ENCODE measurements at places on chromosomes 16 and 17.

DNA sequence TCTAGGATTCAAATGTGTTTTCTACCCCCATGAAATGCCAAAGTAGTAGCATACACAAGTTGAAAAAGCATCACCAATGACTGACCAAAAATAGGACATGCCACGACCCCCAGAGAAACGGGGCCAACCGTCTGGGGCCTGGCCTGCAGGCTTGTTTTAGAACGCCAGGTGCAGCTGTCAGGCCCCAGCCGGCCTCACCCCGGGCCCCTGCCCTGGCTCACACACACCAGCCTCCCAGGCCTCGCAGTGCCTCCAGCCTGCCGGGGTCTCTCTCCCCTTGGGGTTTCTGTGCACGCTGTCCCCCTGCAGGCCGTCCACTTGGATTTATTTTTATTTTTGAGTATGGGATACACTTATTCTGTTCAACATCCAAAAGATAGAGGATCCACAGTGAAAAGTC, 7.9 kb downstream of the KATNB1 start:
- DNase-seq: no peak

DNA sequence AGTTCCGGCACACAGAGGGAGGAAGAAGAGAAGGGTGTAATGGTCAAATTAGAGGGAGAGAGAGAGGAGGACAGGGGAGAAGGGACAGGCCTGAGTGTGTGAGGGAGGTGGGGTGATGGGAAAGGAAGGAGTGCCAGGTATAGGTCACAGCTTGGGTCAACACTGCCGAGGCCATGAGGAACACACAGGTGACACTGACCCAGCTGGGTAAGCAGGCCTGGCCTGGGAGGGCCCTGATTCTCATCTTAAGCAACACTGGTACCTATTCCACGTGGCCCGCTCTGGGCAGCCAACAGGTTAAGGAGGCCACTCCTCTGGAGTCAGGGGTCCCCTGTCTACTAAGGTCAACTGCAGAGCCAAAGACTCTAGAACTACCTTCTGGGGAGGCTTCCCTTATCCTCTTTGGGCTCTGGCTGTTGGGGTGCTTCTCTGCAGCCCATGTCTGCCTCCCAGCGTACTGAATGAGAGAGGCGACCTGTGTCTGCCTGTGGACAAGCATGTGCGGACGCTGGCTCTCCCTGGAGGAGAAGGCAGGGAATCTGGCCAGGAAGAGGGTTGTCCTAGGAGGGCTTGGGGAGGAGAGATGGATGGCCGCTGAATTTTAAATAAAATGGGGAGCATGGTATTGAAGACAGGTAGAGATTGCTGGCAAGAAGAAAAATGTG, 57.6 kb downstream of the RGS9 start:
- DNase-seq: no peak

- DNase-seq: no peak
These were observed 95.6 kb upstream of the HLF start for GRCh38 chr17:55168958-55169687.

- DNase-seq: no peak
These were observed 9.6 kb downstream of the GPRC5B start for GRCh38 chr16:19874851-19875546.

- DNase-seq: no peak
These were observed 52.3 kb downstream of the TOX3 start for GRCh38 chr16:52494621-52495020.

DNA sequence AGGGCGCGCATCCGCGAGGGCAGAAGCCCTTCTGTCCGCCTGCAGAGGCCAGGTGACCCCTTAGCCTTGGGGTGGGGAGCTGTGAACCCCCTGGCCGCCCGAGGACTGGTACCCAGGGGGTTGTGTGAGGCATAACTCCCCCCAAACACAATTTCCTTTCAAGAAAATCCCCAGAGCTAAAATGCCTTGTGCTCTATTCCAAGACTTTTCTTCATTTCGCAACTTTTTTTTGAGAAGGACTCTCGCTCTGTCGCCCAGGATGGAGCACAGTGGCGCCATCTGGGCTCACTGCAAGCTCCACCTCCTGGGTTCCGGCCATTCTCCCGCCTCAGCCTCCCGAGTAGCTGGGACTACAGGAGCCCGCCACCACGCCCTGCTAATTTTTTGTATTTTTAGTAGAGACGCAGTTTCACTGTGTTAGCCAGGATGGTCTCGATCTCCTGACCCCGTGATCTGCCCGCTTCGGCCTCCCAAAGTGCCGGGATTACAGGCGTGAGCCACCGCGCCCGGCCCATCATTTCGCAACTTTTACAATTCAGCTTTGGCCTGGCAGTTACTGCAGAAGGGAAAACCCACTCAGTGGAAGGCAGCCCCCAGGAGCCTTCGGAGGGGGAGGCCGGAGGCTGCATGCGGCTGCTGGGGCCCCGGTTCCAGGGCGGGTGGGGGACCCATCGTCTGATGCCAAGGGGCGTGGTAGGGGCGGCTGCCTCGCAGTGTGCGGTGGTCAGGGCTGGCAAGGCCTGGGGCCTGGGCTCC, 963 bp upstream of the APRT start:
- no peak for DNase-seq

GRCh38 chr16:10312784-10313724, 72.8 kb upstream of the ATF7IP2 start:
- DNase-seq: no peak

DNA sequence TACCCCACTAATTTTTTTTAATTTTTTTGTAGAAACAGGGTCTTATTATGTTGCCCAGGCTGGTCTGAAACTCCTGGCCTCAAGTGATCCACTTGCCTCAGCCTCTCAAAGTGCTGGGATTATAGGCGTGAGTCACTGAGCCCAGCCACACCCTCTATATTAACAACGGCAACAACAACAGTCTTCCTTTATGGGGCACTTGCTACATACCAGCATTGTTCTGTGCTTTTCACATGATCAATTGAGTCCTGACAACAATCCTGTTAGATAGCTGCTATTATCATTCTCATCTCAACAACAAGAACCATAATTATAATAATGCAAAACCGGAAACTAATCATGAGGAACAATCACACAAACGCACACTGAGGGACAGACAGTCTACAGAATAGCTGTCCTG, 12.6 kb upstream of the ARL5C start:
- DNase-seq: no peak

DNA sequence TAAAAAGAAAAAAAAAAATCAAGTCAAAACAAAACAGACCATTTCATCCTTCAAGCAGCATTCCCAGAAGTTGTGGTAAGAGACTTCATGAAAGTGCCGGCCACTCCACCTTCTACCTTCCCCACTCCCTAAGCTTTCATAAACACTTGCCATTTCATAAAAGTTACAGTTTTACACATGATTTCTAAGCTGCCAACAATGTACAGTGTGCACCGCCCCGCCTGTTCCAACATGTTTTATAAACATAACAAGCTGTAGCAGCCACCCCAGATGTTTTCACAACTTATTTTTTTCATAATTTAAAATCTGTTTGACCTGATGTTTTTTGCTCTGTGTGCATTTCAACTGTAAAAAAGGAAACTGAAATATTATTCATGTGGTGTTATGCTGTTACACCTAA, 608.1 kb downstream of the TOX3 start:
- DNase-seq: no peak

DNA sequence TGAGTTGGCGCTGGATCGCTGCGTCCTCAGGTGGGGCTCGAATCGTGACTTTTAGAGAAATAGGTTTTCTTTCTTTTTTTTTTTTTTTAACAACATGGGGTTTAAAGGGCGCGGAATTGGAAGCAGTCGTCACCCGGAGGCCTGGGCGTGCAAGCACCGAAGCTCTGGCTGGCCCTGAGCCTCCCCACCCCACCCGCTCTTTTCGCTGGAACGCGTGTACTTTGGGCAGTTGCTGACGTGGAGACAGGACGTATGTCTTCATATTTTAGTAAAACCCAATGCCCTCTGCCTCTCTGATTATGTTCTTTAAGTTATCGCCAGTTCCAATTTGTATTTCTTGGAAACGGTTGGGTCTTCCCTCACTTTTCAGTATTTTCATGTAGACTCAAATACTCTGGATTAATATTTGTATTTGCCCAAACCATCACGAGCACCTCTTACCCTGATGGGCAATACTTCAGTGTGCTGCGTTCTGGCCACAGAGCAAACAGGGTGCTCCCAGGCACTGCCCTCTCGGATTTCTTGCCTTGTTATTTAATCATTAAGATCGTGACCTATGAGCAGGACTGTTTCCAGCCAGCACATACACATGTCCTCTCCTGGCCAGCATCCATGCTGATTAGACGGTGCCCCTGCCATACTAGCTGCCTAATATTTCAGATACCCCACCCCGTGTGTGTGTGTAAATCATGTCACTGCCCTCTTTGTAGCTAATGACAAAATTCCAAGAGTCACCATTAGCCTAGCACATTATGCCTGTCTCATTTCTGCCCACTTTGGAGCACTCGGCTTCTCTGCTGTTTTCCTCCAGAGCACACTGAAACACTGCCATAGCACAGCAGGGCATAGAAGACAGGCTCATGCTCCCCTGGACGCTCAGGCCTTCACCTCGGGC, 805 bp upstream of the C16orf95 start:
- peak; percentile 43 for DNase-seq

DNA sequence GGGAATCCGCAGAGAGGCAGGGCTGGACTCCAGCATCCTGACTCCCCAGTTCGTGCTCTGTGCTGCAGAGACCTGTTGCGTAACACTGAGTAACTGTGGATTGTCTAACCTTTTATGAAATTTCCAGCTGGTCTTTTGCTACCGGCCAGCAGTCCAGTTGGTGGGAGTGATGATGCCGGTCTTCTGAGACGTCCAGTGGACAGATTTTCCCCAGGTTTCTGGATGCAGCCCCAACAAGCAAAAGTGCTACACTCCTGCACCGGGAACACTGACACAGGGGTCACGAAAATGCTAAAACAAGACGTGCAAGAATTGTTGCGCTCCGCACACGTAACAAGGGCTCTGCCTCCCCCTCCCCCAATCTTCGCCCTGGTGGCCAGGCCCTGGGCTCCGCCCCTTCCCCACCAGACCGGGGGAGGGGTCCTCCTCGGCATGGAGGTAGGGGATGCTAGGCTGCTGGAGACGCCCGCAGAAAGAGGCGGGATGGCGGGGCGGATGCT, 701 bp upstream of the MRC2 start:
- no peak for DNase-seq

DNA sequence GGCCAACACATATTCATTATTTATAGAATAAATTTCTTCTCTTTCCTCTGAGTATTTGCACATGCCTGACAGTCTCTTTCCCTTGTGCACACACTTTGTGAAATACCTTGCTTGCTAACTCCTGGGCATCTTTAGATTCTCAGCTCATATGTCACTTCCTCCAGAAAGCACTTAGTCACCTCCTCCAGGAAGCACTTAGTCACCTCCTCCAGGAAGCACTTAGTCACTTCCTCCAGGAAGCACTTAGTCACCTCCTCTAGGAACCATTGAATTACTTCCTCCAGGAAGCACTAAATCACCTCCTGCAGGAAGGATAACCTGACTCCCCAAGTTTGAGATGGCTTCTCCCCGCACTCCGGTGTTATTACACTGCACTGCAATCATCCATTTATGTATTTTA, 462.5 kb upstream of the EEF2KMT start:
- no peak for DNase-seq

DNA sequence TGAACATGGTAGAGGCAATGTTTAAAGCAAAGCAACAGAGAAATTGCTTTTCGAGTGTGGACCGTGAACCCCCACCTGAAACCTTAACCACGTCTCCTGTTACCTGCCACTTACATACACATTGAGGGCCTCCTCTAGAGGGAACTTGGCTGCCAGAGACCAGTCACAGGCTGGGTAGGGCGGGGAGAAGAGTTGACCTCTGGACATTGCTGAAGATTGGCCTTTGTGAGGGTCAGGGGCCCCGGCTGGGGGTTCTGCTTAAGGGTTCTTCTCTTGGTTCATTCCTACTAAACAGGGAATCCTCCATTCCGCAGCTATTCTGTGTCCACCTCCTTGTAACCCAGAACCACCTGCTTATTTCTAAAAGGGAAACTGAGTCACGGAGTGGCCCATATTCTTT, 53.8 kb downstream of the IRX6 start:
- DNase-seq: no peak

- DNase-seq: peak; percentile 79
These were observed 9.2 kb downstream of the PIGQ start for GRCh38 chr16:578870-579405.

DNA sequence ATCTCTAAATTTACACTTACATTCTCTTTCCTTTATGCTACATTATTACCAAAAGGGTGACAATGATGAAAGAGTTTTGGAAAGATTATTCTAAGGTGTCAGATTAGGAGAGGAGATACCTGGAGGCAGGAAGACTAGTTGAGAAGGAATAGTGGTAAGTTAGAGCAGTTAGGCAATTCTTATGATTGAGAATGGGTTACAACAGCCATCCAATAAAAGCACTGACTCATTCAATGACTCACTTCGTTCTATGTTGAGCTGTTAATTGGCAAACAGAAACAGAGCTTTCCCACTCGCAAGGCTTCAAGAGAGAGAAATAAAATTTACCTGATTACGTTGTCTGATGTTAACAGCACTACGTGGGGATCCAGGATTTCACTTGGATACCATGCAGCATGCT, 5.8 kb downstream of the NUP88 start:
- DNase-seq: no peak

GRCh38 chr16:4090351-4090851, 25.8 kb downstream of the ADCY9 start:
- DNase-seq: no peak

DNA sequence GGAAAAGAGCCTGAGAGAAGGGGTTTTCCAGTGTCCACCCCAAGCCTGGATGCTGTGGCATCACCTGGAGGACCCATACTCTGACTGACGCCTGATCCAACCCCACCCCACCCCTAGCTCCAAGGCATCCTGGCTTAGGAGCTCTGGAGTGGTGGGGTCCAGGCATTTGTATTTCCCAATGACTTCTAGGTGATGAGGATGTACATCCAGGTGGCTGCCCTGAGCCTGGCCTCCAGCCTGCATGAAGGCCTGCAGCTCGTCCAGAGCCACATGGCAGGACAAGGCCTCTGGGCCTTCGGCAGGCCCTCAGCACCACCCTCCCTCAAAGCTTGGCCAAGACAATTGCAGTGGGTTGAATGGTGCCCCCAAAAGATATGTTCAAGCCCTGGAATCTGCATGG, 347.5 kb downstream of the C16orf95 start:
- DNase-seq: no peak

GRCh38 chr16:58449768-58450167, 50.2 kb upstream of the NDRG4 start:
- DNase-seq: no peak

DNA sequence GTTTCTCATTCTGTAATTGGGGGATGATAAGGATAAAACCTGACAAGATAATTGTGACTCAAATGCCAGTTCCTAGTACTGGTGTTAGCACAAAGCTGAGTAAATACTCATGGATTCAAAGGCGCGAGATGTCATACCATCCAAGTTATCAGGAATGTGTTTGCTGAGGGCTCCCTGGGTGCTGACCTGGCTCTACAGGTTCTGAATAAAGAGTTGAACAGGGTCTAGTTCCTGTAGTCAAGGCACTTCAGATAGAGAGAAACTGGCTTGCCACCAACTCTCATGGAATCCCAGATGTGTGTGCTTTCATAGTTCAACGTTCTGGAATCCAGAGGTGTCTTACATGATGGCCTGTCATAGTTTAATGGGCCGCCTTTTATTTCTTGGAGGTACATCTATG, 141.6 kb downstream of the PRKCA start:
- DNase-seq: no peak
